Stimulated activated CD8-positive, alpha-beta memory T cell treated with anti-CD3 and anti-CD28 coated beads, Interleukin-15, amount 100 ng/mL, for 4 hours (primary cell): ENCODE measurements at places on chromosomes 2 and 18.

DNA sequence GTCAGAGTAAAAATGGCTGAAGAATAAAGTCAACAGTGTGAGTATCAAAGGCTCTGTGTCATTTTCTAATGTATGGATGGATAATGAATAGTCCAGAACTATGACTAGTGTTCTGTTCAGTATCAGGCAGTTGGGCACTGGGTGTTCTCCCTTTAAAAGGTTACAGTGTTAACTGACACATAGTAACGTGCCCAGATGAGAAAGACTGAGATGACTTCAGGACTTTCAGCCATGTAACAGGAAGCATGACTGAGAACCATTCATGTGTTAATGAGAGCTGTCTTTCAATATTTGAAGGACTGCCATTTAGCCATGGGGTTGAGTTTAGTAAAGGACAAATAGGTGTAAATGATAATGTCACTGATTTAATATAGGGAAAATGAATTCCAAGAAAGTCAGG lies 187.1 kb downstream of the GULP1 start:
- DNase-seq: no peak

- DNase-seq: no peak
Measured at GRCh38 chr18:34928088-34928753, 113.0 kb upstream of the MAPRE2 start.

DNA sequence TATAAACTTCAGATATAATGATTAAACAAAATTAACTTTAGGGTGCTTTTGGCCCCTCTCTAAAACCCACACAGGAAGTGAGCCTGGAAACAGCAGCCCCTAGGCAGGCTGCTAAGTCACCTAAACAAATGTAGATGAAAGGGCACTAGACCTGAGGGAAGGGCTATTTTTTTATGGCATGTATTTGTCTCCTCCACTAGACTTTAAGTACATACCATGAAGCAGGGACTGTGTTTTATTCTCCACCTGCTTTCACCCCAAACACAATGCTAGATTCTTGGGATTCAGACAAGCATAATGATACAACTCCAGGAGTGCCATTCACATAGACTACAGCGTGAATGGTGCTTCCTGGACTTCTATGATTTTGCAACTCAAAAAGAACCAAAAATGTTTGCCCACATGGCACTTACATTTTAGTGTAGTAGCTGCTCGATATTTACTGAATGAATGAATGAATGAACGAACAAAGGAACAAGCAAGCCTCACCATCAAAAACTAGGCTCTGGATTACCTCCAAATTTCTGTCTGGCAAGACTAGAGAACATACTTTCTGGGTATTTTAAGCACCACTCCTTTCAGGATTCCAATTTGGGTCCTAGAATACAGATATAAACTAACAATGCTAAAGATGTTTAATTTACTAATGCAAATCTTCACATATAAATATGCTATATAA lies 10.1 kb downstream of the ATAD2B start:
- no peak for DNase-seq

DNA sequence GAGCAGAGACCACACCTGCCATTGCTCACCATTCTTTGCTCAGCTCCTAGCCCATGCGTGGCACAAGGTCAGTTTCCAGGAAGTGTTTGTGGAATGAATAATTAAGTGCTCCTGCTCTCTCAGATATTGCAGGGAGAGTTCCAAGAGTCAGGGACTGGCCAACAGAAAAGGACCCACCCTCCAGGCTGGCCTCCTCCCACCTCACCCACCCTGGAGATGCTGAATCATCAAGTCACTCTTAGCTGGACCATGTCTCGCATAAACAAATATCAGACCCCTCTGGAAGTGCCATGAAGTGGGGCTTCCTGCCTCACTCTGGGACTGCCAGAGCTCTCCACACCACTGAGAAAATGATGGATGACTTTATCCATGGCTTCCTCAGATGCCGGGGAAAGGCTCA lies 256.0 kb downstream of the TNS1 start:
- DNase-seq: no peak

DNA sequence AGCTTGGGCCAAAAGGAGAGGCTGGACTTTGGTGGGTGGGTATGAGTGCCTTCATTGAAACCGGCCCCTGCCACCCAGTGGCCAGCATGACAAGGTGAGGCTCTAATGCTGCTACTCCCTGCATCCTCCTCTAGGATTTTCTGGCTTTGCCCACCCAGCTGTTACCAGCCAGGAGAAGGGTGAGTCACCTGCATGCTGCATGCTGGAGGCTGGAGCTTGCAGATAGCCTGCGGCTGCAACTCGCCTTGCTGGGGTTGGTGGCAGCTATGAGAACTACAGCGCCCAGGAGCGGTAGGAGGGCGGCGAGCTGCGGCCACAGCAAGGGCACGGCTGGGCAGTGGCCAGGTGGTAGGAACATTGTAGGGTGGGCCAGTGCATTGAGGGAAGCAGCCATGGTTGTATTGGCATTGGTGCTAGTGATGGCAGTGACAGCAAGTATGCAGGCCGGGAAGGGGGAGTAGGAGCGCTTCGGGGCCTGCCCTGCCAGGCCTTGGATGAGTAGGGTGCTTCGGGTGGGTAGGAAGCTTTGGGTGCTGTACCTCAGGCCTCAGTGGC lies 75.4 kb upstream of the SLC35G4 start:
- no peak for DNase-seq

- no peak for DNase-seq
Measured at GRCh38 chr2:232316461-232317330, 61.9 kb upstream of the ALPP start.

DNA sequence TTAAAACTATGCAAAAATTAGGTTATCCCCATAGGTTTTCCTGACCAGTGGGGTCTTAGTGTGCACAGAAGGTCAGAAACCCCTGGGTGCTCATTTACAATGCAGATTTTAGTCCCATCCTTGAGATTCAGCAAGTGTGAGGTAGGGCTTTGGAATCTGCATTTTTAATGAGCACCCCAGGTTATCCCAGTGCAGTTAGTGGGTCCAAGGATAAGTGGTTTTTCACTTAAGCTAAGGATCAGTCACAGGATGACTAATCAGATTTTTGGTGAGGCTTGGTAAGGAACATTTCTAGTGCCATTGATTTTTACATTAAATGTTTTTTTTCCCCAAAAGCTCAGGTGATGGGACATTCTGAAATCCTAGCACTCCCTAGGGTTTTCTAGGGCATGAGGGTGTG lies 50.7 kb upstream of the MGAT5 start:
- no peak for DNase-seq

GRCh38 chr2:84495539-84496146 lies 20.7 kb upstream of the DNAH6 start:
- DNase-seq: no peak

DNA sequence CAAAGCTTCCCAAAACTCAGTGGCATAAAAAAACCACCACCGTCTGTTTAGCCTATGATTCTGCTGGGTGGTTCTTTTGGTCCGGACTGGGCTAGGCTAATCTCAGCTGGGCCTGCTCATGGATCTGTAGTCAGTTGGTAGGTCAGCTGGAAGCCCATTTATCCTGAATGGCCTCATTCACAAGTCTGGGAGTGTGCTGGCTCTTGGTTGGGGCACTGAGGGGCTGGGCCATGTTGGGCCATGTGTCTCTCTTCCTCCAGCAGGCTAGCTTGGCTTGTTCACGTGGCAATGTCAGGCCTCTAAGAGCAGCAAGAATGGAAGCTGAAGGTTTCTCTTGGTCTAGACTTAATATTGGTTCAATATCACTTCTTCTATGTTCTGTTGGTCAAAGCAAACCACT lies 95.7 kb upstream of the HS6ST1 start:
- DNase-seq: no peak

DNA sequence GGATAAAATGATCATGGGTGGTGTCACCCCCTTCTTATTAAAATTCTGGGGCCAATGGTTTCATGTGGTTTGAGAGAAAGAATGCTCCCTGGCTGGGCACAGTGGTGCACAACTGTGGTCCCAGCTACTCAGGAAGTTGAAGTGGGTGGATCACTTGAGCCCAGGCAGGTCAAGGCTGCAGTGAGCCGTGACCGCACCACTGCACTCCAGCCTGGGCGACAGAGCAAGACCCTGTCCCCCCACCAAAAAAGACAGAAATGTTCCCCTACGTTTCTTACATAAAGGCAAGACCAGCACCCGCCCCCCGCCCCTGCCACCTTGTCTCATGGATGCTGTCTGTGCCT lies 53.0 kb upstream of the ID2 start:
- DNase-seq: no peak

- DNase-seq: no peak
Measured at GRCh38 chr2:134858245-134858644, 19.8 kb downstream of the ACMSD start.

GRCh38 chr18:49177071-49177470 lies 226.3 kb upstream of the SMAD7 start:
- DNase-seq: no peak

DNA sequence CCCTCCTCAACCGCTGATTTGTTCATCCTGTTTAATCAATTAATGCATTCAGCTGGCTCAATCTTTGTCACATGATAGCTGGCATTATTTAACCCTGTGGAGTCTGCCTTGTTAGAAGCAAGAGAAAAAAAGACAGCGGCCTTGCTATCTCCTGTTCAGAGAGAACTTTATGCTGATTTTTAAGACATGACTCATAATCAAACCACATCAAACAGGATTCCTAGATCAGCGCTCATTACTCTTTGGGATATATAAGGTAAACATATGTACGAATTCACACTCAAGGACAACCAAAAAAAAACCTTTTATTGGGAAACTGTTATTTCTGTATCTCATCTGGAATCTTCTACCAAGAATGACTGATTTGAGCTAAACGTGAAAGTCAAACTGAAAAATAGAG lies 195.1 kb downstream of the C1D start:
- no peak for DNase-seq

GRCh38 chr2:23425338-23425871 lies 40.4 kb downstream of the KLHL29 start:
- DNase-seq: no peak

- DNase-seq: no peak
Measured at GRCh38 chr2:197165020-197165419, 145.6 kb downstream of the ANKRD44 start.
